ENCODE measurements at places on chromosomes 11 and 22. TPM values are rescaled to one million over a fixed set of nuclear protein-coding genes. Genes with fewer than 3 reads are reported as not detected.
A peak's percentile ranks its signal among the peaks of the same experiment; 100 is the strongest.

DNA sequence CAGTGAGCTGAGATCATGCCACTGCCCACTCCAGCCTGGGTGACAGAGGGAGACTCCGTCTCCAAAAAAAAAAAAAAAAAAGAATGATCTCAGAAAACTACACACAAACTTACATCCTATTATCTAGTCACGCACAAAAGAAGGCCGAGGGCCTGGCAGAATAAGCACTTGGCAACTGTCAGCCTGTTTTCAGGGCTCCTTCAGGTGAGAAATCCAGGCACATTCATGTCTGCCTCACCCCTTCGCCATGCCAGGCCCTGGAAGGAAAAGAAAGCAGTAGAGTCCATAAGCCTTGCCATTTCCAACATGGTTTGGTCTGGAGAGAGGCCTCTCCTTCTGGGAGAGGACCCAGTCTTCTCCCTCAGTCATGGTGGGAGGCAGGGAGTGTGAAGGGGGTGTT, 30.9 kb downstream of the C11orf58 start:
- DNase-seq: no peak

The DRICH1 gene
- total RNA-seq: not detected

The PATE4 gene
- not detected for total RNA-seq

The HORMAD2 gene
- total RNA-seq: not detected

- DNase-seq: no peak
These were observed 9.0 kb downstream of the ATG16L2 start for GRCh38 chr11:72823105-72823804.

DNA sequence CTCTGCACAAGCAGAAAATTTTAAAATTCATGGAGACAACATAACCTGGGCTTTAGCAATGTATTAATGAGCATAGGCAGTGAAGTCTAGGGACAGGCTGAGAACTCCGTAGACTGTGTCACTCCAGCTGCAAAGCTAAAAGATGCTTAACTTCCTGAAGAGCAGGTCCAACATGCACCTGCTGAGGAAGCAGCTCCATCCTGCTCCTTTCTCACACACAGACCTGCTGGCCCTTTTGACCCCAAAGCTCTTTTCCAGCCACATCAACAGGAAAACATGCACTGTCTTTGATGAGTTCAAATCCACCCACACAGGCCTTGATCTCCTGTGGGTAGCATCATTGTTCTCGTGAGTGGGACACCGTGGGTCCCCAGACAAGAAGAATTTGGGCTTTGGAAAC, 36.0 kb downstream of the SYN3 start:
- DNase-seq: no peak

The GLB1L3 gene
- total RNA-seq: 0.40 TPM

The CYP2D6 gene
- 0.21 TPM for total RNA-seq

The SEPTIN3 gene
- 25.6 TPM for total RNA-seq

The OR2AT4 gene
- not detected for total RNA-seq

DNA sequence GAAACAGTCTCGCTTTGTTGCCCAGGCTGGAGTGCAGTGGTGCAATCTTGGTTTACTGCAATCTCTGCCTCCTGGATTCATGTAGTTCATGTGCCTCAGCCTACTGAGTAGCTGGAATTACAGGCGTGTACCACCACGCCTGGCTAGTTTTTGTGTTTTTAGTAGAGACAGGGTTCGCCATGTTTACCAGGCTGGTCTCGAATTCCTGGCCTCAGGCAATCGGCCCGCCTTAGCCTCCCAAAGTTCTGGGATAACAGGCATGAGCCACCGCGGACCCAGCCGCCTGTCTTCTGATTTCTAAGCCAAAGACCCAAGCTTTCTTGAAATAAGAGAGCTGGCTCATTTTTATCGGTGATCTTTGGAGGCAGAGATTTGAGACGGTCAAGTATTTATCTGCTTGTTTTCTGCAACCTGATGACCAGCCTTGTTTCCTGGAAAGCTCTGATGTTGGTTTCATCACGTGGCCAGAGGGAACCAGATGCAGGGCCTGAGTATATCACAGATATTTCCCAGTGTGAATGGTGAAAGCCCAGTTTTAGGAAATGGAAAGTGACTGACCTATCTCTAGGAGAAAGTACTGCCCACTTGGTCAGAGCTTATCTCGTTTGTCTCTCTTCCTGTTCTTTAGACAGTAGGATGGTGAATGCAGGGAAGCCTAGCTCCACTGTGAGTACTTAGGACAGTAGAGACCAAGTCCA, 5.7 kb upstream of the SIDT2 start:
- no peak for DNase-seq

The PATE2 gene
- total RNA-seq: 0.53 TPM

The PANX3 gene
- not detected for total RNA-seq

The BARX2 gene
- total RNA-seq: not detected

The UBQLN3 gene
- not detected for total RNA-seq

The TMEM45B gene
- not detected for total RNA-seq

The ABTB2 gene
- 3.3 TPM for total RNA-seq

GRCh38 chr11:131056036-131056435, 139.8 kb upstream of the SNX19 start:
- no peak for DNase-seq

GRCh38 chr22:35683560-35683959, 34.1 kb upstream of the APOL5 start:
- DNase-seq: no peak

The FAM83F gene
- not detected for total RNA-seq

DNA sequence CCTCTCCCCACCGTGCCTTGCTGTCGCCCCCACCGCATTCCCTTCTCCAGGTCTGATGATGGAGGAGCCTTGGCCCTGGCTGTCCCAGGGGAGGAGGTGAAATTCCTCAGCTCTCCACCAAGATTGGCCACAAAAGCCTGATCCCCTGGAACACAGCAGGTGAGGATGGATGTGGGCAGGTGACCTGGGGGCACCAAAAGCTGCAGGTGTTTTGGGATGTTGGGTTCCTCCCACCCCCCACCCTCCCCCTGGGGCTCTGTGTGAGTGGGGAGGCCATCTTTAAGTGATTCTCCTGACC, 639 bp downstream of the TRIOBP start:
- no peak for DNase-seq

The BAIAP2L2 gene
- 49.1 TPM for total RNA-seq

DNA sequence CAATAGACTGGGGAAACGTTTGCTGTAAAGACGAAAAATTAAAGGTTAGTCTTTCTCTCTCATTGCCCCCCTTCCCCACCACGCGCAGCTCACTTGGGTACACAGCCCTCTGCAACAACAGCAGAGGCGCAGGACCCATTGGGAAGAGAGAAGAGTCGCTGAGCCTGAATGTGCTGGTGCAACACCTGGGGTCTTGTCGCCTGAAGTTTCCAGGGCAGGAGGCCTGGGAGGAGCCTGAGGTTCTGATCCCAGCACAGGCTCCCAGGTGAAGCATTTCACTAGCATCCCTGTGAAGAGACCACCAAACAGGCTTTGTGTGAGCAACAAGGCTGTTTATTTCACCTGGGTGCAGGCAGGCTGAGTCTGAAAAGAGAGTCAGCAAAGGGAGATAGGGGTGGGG, 116.2 kb upstream of the NTM start:
- no peak for DNase-seq

DNA sequence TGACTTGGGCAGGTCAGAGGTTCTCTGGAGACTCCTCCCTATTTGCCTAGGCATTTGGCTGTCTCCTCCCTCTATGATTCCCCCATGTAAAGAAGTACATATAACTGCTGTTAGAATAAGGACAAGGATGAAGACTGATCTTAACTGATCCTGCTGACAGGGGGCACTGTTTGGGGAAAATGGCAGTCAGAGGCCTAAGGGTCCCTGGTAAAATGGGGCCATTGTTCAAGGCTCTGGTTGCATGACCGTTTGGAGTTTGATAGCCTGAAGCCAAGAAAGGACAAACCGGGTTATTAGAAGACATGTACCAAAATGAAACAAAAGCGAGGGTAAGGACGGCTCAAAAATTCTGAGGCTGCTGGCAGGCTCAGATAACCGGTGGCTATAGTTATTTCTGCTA, 712.2 kb downstream of the NTM start:
- DNase-seq: peak; percentile 84

DNA sequence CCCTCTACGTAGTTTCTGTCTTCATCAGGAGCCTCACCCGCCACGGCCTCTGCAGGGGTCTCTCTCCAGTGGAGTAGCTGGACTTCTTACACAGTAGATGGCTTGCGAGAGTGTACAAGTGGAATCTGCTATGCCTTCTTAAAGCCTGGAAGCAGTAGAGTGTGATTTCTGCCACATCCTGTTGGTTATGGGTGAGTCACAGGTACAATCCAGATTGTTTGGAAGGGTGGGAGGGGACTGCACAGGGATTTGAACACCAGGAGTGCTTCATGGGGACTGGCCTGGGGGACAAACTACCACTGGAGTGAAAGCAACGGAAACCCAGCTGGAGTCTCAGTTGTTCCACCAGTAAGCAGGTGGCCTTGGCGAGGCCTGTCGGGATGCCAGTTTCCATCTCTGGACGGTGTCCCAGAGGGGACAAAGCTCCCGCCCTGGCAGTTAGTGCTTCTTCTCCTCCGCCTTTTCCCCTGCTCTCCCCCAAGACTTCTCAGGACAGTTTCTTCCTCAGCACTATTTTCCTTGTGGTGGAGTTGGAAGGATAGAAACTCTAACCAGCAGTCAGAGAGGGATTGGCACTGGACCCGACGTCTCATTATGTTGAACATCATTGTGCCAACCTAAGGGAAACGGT, 85.0 kb upstream of the RCN1 start:
- no peak for DNase-seq

The HTR3A gene
- not detected for total RNA-seq

- peak; percentile 95 for DNase-seq
These were observed 716 bp upstream of the DDB2 start for GRCh38 chr11:47213950-47214565.

The CD3G gene
- total RNA-seq: not detected

DNA sequence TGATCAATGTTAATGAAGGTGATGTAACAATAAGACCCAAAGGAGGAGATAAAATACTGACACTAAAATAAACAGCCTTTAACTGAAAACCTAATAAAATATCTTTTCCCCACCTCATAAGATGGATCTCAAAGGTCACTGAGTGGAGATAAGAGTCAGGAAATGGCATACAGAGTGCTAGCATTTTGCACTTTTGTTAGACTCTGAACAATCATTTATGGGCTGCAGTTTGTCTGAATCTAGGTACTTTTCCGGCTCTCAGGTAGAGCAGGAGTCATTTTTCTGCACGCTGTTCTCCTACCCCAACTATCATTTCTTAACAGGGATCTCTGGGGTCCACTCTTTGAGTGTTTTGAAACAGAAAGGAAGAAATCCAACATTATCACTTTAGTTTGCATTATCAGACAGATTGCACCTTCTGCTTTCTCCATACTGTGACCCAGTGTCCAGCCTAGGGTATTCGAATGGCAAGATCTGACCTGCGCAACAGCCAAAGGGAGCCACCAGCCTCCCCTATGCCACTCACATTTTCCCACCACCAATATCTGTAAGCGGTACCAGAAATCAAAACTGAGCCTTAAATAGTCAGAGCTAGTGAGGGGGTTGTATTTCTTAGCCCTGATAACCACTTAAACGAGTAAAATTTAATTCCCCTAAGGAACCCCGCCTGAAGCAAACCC, 863 bp downstream of the SIAE start:
- DNase-seq: no peak

DNA sequence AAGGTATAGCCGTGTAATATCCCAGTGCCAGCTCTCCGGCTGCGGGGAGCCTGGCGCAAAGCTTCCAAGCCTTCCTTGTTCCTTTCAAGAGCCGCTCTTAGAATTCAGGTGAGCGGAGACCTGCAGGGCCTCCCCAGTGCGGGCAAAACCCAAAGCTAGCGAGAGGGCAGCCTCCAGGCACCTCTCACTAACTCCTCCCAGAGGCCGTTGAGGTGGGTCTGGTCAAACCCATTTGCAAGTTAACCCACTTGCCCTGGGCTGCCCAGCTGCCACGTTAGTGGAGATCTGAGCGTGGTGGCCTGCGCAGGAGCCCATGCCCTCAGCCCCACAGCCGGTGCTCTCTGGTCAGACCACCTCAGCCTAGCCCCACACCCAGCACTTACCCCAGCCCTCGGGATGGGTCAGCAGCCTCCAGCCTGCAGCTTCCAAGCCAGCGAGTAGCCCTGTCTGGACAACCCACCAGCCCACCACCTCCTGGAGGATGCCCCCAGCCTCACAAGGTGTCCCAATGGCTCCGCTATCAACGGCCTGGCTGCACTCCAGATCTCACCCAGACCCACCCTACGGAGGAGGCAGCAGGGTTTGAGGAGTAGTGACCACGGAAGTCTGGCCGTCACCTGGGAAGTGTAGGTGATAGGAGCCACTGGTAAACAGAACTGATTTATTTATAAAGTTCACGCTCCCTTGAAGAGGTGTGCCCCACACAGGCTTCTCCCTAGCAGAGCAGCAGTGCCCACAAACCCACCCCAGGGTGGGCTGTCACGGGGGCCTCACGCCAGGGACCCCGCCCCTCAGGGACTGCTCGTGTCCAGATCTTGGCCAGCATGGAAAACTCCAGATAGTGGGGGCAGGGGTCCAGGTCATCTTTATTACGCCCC, 2.3 kb downstream of the ASCL2 start:
- no peak for DNase-seq

- peak; percentile 92 for DNase-seq
These were observed 72.0 kb downstream of the SYN3 start for GRCh38 chr22:32985899-32986765.

The CNGA4 gene
- total RNA-seq: not detected

DNA sequence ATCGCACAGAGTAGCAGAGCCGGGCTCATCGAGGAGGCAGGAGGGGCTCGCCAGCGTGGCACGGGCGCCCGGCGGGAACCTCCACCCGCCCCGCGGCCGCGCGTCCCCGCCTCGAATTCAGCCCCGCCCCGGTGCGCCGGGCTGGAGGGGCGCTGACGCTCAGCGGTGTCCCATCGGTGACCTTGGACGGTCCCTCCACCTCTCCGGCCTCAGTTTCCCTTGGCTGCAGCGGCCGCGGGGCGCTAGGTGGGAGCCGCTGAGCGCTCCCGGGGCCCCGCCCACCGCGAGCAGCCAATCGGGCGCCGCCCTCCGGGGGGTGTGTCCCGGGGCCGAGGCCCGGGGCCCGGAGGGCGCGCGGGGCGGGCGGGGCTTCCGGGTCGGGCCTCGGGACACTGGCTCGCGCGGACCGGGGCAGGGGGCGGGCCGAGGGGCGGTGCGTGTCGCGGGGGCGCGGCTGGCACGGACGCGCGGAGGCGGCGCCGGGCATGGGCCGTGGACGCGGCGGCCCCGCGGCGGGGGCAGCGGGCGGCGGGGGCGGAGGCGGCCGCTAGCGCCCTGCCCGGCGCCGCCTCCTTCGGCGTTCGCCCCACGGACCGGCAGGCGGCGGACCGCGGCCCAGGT, at the start of gene PPARA:
Gene PPARA, plus strand, starts transcription at position 493 of the 621 bp plus-strand sequence. CDS start 47,858 bp downstream, outside the sequence.
- DNase-seq: peak; percentile 87

DNA sequence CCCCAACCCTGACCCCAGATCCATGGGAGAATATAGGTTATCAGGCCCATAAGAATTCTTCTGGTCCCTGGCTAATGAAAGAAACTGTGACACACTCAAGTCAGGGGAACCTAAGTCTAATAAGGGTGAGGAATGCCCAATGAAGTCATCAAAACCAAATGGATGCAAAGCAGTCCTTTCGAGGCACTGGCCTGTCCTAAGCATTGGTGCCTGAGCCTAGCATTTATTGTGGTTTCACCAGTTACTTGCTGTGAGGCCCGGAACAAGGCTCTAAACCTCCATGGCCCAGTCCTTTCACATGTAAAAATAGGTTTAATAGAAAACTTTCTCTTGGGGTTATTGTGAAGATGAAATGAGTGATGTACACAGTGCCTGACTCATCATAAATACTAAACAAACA, 712.6 kb downstream of the DLG2 start:
- no peak for DNase-seq

The BTG4 gene
- not detected for total RNA-seq

Measured in SK-MEL-5 (cell line).